Naive thymus-derived CD8-positive, alpha-beta T cell (primary cell): ENCODE measurements at places on chromosomes 1 and 21. TPM values are rescaled to one million over a fixed set of nuclear protein-coding genes. Genes with fewer than 3 reads are reported as not detected.

DNA sequence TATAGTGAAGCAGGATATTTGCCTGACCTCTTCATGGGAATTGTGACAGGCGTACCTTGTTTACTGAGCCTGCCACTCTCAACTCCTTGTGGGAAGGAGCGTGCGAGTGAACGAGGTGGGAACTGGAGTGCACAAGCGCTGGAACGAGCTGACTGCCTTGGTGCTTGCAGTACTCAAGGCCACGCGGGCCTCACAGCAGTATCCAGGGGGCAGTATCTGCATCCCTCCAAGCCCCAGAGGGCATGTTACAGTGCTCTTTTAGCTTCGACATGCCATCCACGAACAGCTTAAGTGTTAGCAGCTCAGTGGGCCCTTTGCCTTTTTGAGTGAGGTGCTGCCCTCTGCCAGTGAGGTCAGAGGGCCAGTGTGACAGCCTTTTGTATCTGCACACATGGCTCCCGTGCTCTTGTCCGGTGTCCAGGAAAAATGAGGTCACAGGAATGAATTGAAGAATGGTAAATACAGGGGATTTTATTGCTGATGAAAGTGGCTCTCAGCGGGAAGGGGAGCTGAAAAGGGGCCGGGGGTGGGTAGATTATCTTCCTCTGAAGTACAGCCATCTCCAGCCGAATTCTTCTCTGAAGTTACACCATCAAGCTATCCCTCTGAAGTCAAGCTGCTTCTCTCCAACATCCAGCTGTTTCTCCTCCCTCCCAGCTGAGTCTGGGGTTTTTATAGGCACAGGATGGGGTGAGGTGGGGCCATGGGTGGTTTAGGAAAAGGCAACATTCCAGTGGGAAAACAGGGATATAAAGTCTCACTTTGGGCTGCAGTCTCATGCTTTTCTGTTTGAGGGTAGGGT, 69.3 kb downstream of the EPB41 start:
- DNase-seq: peak; percentile 29

DNA sequence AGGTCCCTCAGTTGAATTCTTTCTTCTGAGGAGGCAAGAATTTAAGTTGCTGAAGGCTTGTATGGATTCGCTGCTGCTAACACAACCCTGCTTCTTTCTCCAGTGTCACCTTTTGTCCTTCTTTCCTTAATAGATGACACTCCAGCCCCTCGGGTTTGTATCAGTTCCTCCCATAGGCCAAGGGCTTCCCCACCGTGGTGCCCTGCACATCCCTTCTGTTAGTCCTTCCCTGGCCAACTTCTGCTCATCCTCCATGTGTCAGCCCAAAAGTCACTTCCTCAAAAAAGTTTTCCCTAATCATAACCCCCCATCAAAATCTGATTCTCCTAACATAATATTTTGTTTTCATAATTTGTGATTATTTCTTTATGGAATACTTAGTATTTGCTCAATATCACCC, 190.4 kb downstream of the RHOU start:
- DNase-seq: no peak

DNA sequence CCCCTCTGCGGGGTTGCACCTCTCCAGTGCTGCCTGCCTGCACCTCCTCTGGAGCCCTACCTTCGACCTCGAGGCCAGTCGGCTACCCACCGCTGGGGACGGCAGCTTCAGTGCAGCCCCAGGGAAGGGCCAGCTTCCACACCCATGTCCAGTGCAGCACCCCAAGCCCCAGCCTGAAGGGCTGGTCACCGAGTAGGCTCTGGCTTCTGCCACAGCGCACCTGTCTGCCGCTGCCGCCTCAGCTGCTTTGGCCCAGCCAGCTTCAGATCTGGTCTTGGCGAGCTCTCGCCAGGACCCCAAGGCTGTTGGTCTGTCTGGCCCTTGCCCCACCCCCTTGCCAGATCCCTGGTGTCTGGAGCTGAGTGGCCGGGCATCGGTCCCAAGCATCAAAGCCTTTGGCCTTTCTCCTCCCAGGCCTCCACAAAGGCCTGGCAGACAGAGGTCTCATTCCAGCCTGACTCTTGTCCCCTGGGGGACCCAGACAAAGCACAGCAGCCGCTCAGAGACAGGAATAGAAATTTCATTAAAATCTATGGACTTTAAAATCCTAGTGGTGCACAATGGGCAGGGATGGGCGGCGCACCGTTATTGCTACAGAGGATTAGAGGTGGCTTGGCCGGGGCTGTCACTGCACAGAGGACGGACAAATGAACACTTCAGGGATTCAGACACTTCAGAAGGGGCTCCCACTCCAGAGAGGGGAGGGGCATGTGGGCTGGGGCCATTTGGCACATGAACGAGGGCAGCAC, 4.8 kb downstream of the CCDC24 start:
- no peak for DNase-seq

- DNase-seq: no peak
Measured at GRCh38 chr1:31244326-31244725, 4.6 kb upstream of the NKAIN1 start.

- DNase-seq: no peak
Measured at GRCh38 chr21:27825035-27825434, 858.1 kb upstream of the ADAMTS5 start.

The CAPN9 gene
- total RNA-seq: not detected

- no peak for DNase-seq
Measured at GRCh38 chr1:61975638-61976037, 219.0 kb upstream of the L1TD1 start.

GRCh38 chr1:206949641-206950040, 3.4 kb upstream of the PIGR start:
- no peak for DNase-seq

DNA sequence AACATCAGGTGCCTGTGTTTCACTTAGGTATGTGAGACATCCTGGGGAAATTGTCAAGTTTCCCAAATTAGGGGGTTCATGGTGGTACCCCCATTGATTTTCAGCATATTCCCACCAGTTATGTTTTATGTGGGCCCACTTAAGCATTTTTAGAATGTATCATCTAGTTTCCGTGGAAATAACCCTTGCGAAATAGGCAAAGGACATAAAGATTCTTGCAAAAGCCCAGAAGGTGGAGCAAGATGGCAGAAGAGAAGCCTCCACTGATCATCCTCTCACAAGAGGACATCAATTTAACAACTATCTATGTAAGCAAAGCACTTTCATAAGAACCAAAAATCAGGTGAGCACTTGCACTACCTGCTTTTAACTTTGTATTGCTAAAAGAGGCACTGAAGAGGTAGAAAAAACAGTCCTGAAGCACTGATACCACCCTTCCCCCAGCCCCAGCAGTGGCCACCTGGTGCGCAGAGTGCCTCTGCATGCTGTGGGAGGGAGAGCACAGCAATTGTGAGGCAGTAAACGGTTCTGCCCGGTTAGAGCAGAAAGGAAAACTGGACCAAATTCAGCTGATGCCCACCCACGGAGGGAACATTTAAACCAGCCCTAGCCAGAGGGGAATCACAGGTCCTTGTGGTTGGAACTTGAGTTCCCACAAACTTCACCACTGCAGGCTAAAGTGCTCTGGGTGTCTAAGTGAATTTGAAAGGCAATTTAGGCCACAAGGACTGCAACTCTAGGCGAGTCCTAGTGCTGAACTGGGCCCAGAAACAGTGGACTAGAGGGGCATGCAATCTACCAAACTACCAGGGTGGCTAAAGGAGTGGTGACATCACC, 23.2 kb downstream of the MCOLN2 start:
- DNase-seq: no peak

GRCh38 chr1:191427593-191427992, 730.7 kb upstream of the RGS18 start:
- no peak for DNase-seq

The CD247 gene
- 300 TPM for total RNA-seq

DNA sequence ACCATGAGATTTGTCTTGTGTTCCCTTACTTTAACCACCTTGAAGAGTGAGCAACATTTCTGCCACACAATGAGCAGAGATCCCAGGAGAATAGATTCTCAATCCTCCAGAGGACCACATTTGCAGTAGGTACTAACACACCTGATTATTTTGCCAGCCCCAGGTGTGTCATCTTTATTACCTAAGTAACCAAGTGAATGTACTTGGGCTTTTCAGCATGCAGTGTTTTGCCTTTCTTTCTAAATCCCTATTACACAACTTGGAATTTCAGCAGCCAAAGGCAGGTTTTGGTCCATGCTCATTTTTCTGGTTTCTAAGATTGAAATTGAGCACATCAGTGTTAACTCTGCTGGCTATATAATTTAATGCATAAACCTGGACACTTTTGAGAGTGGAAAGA, 43.2 kb upstream of the ST6GALNAC5 start:
- no peak for DNase-seq

DNA sequence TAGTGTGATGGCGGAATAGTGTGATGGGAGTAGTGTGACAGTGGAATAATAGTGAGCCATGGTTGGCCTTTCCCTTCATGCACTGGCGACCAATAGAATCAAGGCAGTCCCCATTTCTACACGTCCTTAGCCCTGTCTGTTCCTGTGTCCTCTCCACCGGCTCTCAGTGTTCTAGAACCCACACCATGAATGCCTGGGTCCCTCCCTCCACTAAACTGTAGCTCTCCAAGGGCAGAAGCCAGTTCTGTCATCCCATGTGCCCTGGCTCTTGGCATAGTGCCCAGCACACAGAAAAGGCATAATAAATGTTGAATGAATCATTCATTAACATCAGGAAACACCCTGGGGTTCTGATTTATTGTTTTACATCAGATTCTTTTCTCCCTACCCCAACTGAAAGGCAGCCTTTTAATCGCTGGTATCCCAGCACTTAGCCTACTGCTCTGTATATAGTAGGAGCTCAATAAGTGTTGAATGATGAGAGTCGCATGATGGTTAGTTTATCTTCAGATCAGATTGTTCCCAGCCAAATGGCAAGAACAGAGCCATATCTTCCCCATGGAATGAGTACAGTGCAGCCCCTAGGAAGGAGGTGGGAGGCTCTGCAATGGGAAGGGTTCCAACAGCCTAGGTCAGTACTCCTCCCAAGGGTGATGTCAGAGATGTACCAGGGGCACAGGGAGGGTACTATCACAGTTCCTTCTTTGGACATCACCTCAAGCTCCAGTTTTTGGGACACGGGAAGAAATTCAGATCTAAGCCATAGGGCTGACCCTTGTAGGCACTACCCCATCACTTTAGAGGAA, 325.7 kb downstream of the HHAT start:
- no peak for DNase-seq

GRCh38 chr21:36701756-36702621, 3.1 kb downstream of the SIM2 start:
- no peak for DNase-seq

- DNase-seq: no peak
Measured at GRCh38 chr1:179968994-179969919, 14.6 kb downstream of the CEP350 start.

DNA sequence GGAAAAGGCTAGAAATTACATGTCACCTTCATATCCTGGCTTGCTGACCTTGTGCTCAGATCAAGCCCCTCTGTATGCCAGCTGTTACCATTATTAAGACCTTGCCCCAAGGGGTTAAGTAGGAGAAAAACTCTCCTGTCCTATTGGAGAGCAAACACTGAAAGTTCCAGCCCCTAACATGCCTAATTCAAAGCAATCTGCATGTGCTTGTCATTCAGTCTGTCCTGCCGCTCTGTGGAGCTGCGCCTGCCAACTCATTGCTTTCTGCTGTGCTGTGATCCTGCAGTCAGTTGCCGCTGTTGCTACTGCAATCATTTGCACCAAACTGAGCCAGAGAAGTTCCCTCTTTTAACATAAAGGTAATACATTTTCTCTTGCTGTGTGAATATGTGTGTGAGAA, 113.4 kb downstream of the DISP1 start:
- no peak for DNase-seq

The FNDC5 gene
- total RNA-seq: not detected
